Activated CD4-positive, alpha-beta T cell treated with anti-CD3 and anti-CD28 coated beads, Interleukin-2, amount 10 ng/mL, durations not matched to agents 24 days and 14 days (primary cell): ENCODE measurements at places on chromosomes 2 and 18. TPM values are rescaled to one million over a fixed set of nuclear protein-coding genes. Genes with fewer than 3 reads are reported as not detected.

The GBX2 gene
- total RNA-seq, result not detected in 2 replicates

DNA sequence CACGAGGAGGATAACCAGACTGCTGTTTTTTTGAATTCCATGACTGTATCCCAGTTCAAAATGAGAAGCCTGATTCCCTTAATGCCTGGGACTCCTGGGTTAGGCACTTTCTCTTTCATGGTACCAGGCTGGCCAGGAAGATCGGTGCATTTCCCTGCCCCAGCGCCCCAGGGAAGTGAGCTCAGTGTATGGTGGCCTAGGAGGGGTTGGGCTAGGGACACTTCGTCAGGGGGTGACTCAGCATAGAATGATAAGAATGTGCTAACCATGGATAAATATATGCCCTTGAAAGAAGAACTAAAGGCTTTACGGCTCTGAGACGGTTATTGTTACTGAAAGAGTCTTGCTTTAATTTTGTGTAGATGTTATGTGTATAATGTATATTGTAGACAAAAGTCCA is 27.5 kb upstream of the FAM237A start:
- no peaks in the 10 kb centered on the region for H3K4me1 ChIP-seq
- no peaks in the 10 kb centered on the region for H3K36me3 ChIP-seq
- no peak for DNase-seq
- H3K27me3 ChIP-seq, result no peaks in the 10 kb centered on the region
- H3K27ac ChIP-seq, result no peak overlapping the region
- no peak overlapping the region for H3K4me3 ChIP-seq

DNA sequence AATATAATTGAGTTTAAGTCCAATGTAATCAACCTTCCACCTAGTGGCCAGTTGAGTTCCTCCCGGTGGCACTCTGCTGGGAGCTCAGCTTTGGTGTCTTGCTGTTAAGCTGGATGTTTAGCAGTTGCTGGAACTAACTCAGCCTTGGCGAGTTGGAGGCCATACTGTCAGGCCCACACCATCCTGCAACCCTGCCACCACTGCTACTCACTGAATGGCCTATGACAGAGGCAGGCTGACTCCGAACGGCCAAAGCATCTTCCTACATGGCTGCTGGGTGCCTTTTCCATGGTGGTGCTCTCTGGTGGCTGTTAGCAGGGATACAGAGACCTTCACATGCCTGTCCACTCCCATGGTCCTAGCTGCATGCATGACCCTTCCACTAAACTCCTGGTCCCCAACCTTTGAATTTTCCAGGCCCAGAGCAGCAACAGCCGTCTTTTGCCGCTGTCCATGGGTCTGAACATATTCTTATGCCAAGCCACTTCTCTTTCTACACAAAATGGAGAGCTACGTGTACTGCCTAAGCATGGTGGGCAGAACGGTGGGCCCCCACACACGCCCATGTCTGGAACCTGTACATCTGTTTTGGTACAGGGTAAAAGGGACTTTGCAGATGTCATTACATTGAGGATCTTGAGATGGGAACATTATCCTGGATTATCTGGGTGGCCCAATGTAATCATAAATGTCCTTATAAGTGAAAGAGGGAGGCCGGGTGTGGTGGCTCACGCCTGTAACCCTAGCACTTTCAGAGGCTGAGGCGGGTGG is 15.0 kb upstream of the TRAF3IP1 start:
- H3K4me1 ChIP-seq, result no peaks in the 10 kb centered on the region
- peaks cover 7% of the 10 kb centered on the region for H3K27me3 ChIP-seq
- no peak overlapping the region for H3K27ac ChIP-seq
- no peak for DNase-seq

GRCh38 chr2:173997269-173997668 is 32.1 kb upstream of the SP3 start:
- H3K4me1 ChIP-seq, result peaks cover 8% of the 10 kb centered on the region
- H3K27me3 ChIP-seq, result peaks cover 19% of the 10 kb centered on the region
- DNase-seq, result no peak
- H3K36me3 ChIP-seq, result no peaks in the 10 kb centered on the region
- no peak overlapping the region for H3K4me3 ChIP-seq
